ENCODE measurements at places on chromosomes 3 and 15. TPM values are rescaled to one million over a fixed set of nuclear protein-coding genes. Genes with fewer than 3 reads are reported as not detected.
A peak's percentile ranks its signal among the peaks of the same experiment; 100 is the strongest.

GRCh38 chr3:129230311-129231019 is 18.9 kb upstream of the COPG1 start:
- DNase-seq: no peak

- no peak for DNase-seq
Observed at GRCh38 chr15:73054417-73054953, 2.2 kb downstream of the NEO1 start.

Gene STRIT1
- not detected for total RNA-seq

- DNase-seq: no peak
Observed at GRCh38 chr3:173690542-173691180, 293.1 kb downstream of the NLGN1 start.

DNA sequence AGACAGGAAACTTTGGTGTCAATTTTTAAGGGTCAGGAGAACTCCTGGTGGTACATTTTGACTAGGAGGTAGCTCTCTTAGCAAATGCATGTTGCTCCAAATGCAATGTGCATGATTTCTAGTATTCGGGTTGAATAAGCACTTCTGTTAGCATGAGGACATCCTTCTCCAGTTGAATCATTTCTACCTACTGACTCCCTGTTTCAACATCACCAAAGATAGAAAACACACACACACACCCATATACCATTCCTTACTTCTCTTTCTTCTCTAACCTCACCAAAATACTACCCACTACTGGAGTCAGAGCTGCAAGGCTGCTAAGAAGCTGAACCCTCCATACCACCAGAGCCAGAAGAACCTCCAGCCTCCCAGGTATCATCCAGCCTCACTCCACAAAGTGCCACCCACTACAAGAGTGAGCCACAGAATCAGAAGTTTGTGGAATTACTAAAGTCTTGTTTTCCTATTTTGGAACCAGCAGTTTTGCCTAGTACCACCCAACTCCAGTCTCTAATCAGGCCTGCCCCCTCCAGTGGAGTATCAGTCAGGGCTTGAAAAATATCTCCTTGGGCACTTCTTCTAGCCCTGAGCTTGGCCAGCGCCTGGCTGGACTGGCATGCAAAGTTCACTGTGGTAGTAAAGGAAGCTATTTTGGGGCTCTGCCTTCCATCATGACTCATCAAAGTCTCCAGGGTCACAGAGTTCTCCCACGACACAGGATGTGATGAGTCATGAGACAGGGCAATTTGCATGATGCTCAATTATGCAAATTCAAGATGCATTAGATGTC is 110.3 kb downstream of the CYP19A1 start:
- DNase-seq: peak; percentile 52

DNA sequence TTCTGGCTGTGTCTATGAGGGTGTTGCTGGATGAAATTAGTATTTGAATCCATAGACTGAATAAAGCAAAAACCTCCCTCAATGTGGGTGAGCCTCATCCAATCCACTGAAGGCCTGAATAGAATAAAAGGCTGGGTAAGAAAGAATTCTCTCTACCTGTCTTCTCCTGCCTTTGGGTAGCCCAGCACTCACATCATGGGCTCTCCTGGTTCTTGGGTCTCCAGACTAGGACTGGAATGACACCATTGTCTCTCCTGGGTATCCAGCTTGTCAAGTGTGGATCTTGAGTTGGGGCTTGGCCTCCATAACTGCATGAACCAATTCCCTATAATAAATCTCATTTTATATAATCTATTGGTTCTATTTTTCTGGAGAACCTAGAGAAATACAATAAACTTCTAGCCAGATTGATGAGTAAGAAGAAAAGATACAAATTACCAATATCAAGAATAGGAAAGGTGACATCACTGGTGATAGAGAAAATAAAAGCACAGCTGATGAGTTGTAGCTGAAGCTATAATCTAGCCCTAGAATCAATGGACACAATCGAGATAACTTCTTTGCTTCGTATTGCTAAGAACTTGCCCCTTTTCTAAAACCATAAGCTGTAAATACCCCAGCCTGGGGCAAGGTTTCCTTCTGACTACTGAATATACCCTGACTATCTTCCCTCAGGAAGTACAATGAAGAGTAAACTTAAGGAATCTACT is 106.4 kb downstream of the ANO10 start:
- no peak for DNase-seq

GRCh38 chr3:171000281-171000680 is 26.2 kb downstream of the SLC2A2 start:
- DNase-seq: no peak

Gene RASGRF1
- total RNA-seq: not detected

- no peak for DNase-seq
Observed at GRCh38 chr3:171967137-171967783, 72.1 kb upstream of the FNDC3B start.

GRCh38 chr3:115855911-115856310 is 232.6 kb downstream of the GAP43 start:
- DNase-seq: no peak

DNA sequence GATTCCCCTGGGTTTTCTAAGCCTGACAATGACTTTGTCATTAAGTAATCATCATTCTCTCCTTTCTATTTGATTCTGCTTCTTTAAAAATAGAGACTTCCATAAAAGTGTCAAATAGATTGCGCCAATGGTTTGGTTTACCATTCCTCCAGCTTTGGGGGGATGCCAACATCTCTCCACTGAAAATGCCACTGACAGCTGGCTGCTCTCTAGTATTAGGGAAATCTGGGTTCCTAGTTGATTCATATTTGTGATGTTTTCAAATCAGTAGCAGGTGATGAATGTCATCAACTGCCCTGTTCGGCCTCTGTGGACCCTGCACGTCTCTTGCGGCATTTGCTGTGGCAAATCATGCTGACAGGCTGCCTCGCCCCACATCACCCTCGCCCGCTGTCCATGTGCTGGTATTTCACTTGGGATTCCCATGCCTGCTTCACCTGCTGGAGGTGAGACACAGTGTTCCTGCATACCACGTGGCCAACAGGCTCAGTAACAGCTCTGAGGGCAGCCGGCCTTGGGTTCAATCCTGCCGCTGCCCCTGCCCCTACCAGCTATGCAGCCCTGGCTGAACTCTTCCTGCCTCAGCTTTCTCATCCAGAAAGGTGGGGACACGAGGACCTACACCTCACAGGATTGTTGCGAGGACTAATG is 28.1 kb downstream of the ZXDC start:
- no peak for DNase-seq

GRCh38 chr15:65816441-65816840 is 24.3 kb upstream of the DENND4A start:
- no peak for DNase-seq

- no peak for DNase-seq
Observed at GRCh38 chr3:12780751-12781150, 15.7 kb upstream of the CAND2 start.

DNA sequence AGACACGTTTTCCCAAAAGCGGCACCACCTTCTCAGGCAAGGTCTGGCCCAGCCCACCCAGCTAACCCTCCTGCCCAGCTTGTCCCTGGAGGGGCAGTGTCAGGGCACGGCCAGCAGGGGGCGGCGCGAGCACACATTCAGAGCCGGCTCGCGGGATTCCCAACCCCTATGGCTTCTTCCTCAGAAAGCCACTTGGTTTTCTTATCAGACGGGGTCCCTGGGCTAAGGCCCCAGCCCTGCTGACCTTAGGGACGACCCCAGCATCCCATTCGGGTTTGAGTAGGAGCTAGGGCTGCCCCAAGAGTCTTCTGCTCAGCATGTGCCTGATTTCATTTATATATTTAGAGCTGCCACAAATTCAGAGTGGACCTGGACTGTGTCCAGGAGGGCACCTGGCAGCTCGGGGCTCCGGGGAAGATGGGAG is 14.5 kb downstream of the RLBP1 start:
- peak; percentile 13 for DNase-seq

GRCh38 chr15:61644550-61644949 is 415.4 kb upstream of the RORA start:
- no peak for DNase-seq

GRCh38 chr3:98902351-98902740 is 851 bp upstream of the DCBLD2 start:
- no peak for DNase-seq

Gene RTP1
- total RNA-seq: 0.27 TPM

DNA sequence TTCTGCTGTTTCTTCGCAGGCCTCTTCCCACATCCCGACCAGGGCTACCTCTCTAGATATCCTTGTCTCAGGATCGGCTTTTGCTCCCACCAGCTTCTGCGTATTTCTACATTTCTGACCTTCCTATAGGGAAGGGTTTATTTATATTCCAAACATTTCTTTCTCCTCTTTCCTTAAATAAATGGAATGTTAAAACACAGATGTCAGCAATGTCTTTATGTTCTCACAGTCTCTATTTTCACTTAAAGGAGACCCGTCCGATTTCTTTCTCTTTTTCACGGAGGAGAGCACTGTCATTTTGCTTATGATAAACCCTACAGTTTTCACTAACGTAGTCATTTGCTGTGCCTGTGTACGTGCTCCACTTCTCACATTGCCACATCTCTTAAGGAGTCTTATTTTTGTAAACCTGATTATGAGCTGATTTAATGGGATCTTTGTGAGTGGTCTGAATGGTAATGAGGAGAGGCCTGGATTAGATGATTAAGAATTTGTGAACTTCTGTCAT is 630 bp downstream of the KIF15 start:
- no peak for DNase-seq

GRCh38 chr15:99100245-99101173 is 4.4 kb upstream of the SYNM start:
- no peak for DNase-seq

DNA sequence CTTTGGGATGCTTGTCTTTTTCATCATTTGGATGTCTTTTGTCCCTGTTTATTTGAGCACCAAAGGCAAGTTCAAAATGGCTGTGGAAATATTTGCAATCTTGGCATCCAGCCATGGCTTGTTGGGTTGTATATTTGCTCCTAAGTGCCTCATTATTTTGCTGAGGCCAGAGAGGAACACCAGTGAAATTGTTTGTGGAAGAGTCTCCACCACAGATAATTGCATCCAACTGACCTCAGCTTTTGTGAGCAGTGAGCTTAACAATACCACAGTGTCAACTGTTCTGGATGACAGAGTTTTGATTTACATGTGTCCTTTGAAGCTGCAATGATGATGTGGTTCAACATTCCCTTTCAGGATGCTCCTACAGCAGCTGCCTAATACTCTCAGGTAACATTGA is 83.0 kb upstream of the KCNAB1 start:
- no peak for DNase-seq

Gene SAMMSON
- 3.4 TPM for total RNA-seq

DNA sequence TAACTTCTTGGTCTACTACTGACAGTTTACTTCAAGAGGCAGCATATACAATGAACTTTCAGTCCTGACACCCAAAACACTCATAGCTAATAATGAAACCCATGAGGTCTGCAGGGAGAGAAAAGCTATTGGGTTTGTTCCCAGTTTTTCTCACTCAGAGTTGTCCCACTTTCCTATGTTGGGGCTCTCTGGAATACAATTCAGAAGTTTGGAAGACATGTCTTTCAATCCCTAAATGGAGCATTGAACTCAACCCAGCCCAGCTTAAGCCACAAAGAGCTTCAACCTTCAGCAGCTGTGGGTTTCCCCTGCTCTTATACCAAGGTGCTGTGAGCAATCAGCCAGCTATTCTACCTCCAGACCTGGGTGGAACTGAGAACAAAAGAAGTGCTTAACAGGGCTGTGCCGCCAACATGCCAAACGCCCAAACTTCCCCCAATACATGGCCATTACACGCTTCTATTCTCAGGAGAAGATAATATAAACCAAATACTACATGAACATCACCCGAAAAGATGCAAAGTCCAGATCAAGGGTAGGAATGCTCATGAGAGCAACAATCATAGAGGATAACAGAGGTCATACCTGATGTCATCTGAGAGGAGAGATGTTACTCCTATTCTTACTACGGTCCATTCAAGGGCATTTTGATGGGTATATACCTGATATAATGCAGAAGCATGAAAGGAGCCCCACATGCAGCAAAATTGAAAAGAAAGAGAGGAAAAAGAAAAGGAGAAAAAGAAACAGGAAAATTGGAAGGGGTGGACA is 131.2 kb upstream of the TGFBR2 start:
- no peak for DNase-seq

GRCh38 chr15:66387163-66388042 is 691 bp downstream of the MAP2K1 start:
- peak; percentile 46 for DNase-seq

DNA sequence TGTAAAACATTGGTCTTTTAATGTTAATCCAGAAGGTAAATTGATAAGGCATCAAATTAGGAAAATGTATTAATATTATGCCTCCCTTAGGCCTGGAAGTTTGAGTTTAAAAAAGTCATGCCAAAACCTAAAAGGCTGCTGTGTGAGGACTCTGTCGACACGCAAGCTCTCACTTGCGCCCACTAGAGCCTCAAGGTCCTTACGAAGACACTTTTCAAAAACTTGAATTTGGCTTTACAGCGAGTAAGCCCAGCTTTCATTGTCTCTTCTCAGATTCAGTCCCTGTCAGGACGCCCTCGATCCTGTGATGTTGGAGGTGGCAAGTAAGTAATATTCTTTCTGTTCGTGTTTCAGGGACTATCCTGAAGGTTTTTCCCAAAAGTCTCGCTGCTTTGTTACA is 89.7 kb downstream of the CRTC3 start:
- DNase-seq: no peak

GRCh38 chr3:46661776-46662766 is 31.4 kb downstream of the ALS2CL start:
- DNase-seq: no peak

DNA sequence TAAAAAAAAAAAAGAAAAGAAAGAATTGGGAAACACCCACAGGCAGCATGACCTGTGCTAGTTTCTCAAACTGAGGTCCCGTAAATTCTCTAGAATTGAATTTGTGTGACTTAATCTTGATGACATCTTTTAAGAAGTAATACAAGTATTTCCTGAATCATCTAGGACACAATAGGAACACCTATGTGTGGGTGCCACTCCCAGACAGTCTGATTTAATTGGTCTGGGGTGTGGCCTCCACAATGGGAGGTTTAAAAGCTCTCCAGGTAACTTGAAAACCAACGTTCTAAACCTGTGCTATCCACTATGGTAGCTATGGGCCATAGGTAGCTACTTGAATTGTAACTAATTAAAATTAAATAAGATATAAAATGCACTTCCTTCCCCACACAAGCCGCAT is 28.1 kb downstream of the CFAP92 start:
- DNase-seq: no peak

GRCh38 chr3:51816723-51817122 is 37.7 kb upstream of the IQCF6 start:
- no peak for DNase-seq

Measured in thoracic aorta (tissue), 2 donors.